IPS DF 19.7 (cell line): ENCODE measurements at places on chromosomes 7 and 10.
A peak's percentile ranks its signal among the peaks of the same experiment; 100 is the strongest.

DNA sequence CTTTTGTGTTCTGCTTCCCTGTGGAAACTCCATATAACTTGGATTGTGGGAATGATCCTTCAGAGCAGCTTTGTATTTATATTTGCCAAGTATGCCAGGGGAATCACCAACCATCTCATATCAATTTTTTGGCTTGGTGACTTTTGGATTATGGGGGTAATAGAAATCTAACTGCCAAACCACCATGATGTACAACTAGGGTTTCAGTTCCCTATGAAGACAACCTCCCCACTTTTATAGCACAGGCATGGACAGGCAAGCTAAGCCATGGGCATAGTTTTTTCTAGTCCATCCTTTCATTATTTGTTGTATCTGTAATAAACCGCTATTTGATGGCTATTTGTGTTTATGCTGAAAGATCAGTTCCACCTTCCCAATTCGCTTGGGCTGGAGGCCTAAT lies 17.7 kb downstream of the NPY start:
- DNase-seq = no peak

- DNase-seq = no peak
These were observed 356 bp downstream of the ADCYAP1R1 start for GRCh38 chr7:31052487-31052840.

DNA sequence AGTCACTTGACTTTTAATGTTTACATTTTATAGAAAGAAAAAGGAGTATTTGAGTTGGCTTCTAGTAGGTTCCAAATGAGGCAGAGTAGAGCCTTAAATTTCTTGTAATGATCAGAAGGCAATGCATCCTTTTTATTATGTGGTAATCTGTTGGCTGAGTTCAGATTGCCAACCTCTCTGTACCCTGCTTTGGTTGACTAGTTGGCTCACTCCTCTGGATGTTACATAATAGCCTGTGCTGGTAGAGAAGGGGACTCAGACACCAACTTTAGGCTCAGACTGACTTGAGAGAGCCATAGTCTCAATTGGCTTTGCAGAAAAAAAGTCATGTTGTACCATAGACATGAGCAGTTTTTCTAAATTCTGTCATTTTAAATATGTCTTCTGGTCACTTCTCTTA lies 46.8 kb upstream of the GLCCI1 start:
- DNase-seq = no peak

- DNase-seq = no peak
These were observed 32.4 kb upstream of the VKORC1L1 start for GRCh38 chr7:65840446-65840845.

- DNase-seq = no peak
These were observed 11.9 kb downstream of the TMEM106B start for GRCh38 chr7:12222889-12223579.

GRCh38 chr10:26215935-26216584 lies 514 bp upstream of the GAD2 start:
- DNase-seq = no peak

- DNase-seq = no peak
These were observed 35.6 kb downstream of the CDH23 start for GRCh38 chr10:71432101-71432905.

- no peak for DNase-seq
These were observed 50.5 kb downstream of the STK32C start for GRCh38 chr10:132257271-132257670.

GRCh38 chr10:119667562-119668328 lies 16.6 kb downstream of the BAG3 start:
- DNase-seq = no peak

GRCh38 chr10:70255329-70256299 lies 22.4 kb upstream of the PPA1 start:
- DNase-seq = no peak

- no peak for DNase-seq
These were observed at the start of gene REEP3 for GRCh38 chr10:63520500-63521415. Gene REEP3 (plus strand): TSS chr10:63521401. CDS start chr10:63521546, 145 bp downstream.

DNA sequence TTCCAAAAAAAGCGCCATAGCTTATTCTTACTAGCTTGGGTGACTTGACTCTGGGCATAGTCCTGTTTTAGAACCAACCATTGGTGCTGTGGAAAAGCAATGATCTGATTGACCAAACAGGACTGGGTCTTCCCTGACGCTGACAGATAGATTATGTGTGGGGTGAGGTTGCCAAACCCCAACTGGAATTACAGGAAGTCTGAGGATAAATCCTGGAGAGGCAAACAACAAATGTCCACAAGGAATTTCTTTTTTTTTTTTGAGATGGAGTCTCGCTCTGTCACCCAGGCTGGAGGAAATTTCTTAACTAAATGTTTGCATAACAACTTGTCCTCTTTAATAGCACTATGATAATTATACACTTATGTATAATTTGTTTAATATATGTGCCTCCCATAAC lies 19.2 kb downstream of the GCC1 start:
- DNase-seq = no peak

DNA sequence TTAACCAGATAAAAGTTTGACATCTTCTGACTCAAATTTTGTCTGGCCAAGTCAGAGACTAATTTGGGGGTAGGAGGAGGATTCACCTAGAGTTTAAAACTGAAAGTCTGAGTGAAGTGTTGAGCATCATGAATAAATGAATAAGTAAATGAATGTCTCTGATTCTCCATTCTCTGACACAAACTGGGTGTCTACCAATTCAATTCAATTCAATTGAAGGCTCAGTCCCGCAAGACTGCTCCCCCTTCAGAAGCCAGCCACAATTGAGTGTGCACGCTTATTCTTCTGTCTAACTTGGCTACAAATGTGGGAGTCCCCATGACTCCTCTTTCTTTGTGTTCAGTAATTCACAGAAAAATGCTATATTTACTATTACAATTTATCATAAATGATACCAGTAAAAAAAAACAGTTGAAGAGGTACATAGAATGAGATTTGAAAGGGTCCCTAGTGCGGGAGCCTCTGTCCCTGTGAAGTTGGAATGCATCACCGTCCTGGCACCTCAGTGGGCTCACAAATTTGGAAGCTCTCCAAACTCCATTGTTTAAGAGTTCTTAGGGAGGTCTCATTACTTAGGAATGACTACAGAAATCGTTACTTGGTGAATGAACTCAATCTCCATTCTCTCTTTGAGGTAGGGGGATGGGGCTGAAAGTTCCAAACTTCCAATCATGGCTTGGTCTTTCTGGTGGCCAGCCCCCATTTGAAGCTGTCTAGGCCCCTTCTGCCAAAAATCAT lies 243.7 kb upstream of the PHYHIPL start:
- no peak for DNase-seq

DNA sequence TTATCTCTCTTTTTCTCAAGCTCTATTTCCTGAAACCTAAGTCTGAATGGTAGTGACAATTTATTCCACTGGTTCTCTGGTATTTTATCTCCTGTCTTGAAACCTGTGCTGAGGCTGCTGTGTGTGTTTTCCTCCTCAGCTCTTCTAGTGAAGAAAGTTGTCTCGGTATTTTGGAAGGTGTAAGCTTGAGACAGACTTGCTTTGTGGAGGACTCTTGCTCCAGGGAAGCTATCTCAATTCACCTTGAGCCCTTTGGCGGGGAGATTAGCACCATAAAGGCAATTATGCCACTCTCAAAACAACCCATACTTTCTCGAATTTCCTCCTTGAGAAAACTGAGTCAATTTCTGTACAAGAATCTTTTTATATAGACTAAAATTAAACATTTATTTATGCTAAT lies 141.6 kb downstream of the THSD7A start:
- DNase-seq = no peak

DNA sequence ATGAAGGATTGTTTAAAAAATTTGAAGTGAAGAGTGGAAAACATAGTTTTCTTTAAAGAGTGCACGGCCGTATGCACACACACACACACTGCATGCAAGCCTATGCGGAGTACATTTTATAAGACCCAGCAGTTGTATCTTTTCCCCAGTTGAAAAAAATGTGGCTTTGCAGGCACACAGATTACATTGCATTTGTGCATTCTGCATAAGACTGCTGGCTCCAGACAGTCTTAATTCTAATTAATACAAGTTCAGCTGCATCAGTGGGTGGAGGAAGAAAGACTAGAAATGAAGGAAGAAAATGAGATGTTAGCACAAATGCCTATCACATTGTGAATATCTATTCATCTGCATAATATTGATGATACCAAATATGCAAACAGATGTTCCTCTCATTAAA lies 79.6 kb downstream of the FAM204A start:
- DNase-seq = no peak

DNA sequence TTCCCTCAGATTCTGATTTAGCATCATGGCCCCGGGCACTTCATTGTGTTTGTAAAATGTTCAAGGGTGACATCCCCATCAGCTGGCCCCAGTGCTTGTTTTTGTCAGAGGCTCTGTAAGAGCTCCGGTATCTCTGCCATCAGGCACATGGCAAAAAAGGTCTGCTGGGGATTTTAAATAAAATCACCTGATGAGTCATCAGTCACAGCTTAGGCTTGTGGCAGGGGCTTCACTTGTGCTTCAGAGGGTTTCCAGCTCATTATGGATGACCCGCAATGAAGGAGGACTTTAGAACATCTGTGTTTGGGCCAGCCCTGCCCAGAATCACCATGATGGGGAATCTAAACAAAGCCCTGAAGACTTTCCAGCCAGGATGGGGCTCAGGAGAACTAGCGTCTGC lies 259.9 kb downstream of the ZEB1 start:
- no peak for DNase-seq

GRCh38 chr10:119759832-119760231 lies 34.0 kb downstream of the INPP5F start:
- no peak for DNase-seq

GRCh38 chr10:110016039-110016438 lies 8.3 kb downstream of the ADD3 start:
- peak; percentile 38 for DNase-seq

GRCh38 chr10:8346861-8347260 lies 292.4 kb downstream of the GATA3 start:
- DNase-seq = no peak

GRCh38 chr7:27199849-27200760 lies at the start of gene HOXA13:
Gene HOXA13 (minus strand): TSS chr7:27200091. CDS start chr7:27200077, 14 bp downstream.
- no peak for DNase-seq

GRCh38 chr7:16564023-16564380 lies 37.4 kb downstream of the LRRC72 start:
- no peak for DNase-seq

DNA sequence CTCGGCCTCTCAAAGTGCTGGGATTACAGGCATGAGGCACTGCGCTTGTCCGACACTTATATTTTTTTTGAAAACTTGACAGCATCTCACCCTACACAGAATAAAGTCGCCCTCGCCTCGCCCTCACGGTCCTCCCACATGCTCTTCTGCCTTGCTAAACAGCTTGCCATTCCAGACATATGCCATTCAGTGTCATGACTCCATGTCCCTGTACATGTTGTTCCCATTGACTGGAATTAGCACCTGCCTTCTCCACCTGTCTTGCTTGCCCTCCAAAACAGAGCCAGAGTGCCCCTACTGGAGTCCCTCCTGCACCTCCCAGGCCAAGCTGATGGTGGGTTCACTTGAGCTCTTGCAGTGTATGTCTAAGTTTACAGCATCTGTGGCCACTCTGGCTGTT lies 6.2 kb downstream of the NIPSNAP2 start:
- no peak for DNase-seq

- DNase-seq = peak; percentile 23
These were observed 49.5 kb downstream of the ASAH2B start for GRCh38 chr10:50788951-50789945.

- peak; percentile 23 for DNase-seq
These were observed 293.3 kb downstream of the ADRA2A start for GRCh38 chr10:111370101-111370500.

DNA sequence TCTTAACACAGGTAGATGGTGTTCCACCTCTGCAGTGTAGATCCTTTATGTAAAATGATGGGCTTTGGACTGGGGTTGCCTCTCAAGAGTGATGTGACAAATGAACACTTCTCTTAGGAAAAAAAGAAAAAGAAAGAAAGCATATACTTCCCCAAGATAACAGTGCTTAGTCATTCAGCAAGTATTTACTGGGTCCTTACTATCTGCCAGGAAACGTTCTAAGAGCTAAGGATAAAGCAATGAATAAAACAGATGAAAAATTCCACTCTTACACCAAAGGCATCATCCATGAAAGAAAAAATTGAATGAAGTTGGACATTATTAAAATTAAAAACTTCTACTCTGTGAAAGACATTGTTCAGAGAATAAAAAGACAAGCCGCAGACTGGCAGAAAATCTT lies 177.3 kb downstream of the C7orf25 start:
- DNase-seq = no peak

- no peak for DNase-seq
These were observed 107.6 kb downstream of the SGMS1 start for GRCh38 chr10:50516171-50516570.

- DNase-seq = no peak
These were observed 276.1 kb upstream of the NEBL start for GRCh38 chr10:21172930-21173801.

DNA sequence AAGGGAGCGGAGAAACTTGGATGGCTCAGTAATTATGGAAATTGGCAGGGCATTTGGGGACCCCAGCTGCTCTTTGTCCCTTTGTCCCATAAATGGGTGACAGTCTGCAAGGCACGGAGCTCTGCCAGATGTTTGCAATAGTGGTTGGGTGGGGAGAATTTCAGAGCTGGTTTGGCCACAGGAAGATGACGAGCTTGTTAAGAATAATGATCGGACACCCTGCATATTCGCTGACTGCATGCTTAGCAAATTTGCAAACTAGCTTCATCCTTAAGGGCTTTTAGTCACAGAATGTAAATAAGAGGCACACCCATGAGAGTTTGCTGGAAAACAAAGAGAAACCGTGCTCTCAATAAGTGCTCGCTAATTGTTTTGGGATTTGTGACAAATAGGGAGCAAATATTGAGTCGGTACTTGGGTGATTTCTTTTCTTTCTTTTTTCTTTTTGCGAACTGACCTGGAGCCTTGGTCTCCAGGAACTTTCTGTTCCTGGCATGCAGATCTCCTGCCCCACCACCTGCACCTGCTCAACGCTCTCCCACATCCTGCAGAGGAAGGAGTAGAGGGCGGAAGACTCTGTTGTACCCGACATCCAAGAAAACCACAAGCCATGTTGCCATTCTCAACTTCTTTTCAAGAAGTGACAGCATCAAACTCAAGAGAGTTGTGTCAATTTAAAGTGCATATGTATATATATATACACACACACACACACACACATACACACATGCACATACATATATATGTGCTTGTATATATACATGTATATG lies 238.9 kb downstream of the CAMK1D start:
- no peak for DNase-seq

DNA sequence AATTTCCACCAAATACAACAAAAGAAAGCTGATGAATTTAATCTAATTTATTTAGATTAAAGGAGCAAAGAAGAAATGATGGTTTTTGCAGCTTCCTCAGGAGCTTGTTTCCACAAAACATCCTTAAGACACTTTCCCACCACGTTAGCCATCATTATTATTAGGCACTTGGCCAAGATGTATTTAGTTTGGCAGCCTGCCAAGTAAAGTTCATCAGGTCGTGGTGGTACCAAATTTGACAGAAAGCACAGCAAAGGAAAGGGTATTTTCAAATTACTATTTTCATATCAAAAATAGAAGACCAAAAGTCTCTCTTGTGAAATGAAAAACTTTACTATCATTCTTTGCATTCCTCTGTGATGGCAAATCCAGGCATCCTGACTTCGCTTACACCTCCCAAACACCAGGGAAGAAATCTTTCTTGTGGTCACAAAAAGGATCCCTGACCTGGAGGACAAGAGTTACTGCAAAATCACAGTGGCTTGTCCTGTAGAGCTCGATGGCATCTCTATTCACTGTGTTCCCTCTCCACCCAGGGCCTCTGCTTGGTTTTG lies 123.1 kb upstream of the INHBA start:
- DNase-seq = no peak
